Naive thymus-derived CD8-positive, alpha-beta T cell (primary cell): ENCODE measurements at places on chromosomes 1 and 21.

GRCh38 chr1:170239445-170239844, 93.7 kb downstream of the NTMT2 start:
- no peak for DNase-seq

- DNase-seq, result no peak
These were observed 164.6 kb upstream of the GJB5 start for GRCh38 chr1:34590211-34590623.

- no peak for DNase-seq
These were observed 18.8 kb upstream of the UBXN10 start for GRCh38 chr1:20167126-20167525.

- DNase-seq, result no peak
These were observed 1.3 kb downstream of the GALE start for GRCh38 chr1:23799255-23799569.

GRCh38 chr1:158148468-158148867, 32.2 kb upstream of the CD1D start:
- no peak for DNase-seq

GRCh38 chr21:45468051-45468970, 63.3 kb downstream of the COL18A1 start:
- DNase-seq, result no peak

GRCh38 chr21:36149788-36150711, 6.6 kb upstream of the DOP1B start:
- DNase-seq, result no peak

DNA sequence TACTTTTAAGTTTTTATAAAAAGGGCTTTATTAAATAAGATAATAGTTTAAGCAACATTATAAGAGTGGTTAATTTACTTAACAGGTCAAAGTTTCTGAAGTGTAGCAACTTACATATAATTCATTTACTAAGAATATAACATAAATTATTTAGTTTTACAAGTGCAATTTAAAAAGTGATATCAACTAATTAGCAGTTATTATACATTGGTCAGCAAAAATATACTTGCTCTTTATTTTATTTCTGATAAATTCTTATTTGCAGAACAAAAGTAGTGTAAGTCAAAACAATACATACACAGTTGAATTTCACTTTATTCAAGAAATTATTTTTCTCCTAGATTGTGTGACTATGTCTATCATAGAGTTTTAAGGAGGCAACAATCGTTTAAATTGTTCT, 215.6 kb downstream of the SPATA17 start:
- no peak for DNase-seq
